Tibial artery (tissue), 4 donors: ENCODE measurements at places on chromosomes 7 and 10.

GRCh38 chr10:60525716-60526585 is 136.3 kb upstream of the ANK3 start:
- DNase-seq, result no peak

DNA sequence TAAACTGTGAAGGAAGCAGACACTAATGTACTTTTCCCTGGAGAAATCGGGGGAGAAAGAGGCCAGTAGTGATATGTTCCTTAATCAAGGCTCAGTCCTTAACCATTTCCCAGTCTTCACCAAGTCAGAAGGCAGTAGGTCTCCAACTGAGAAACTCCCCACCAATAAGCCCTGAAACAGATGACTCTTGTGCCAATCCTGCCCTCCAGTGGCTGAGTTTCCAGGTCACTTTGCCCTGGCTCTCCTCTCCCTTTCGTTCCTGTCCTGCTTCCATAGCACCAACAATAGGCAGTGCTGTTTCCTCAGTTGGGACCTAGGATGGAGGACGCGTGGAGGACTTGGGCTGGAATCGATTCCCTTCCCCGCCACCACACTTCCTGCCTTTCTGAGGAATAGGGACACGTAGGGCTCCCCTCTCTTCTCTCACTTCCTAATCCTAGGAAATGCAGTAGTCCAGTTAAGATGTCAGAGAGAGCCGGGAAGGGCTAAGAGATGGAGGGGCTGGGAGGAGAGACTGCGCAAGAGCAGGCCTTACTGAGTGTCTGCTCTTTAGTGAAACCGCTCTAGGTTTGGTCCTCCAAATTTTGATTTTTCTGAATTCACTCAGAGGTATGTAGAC is 23.4 kb downstream of the ATOH7 start:
- DNase-seq, result no peak

DNA sequence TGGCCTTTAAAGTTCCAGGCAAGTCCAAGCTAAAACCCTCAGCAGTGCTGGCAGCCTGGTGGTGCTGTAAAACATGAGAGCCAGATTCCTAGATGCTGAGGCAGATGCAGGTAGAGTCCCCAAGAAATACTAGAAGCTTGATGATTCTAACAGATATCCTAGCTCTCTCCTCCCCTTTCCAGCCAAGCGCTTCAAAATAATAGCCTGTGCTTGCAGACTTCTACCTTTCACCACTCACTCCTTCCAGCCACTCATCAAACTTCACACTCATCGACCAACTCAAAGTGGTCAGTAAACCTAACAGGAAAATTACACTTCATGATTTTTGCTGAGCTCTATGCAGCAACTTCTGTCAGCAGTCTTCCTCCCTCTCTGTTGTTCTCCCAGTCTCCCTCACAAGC is 50.2 kb downstream of the LMBR1 start:
- DNase-seq, result no peak

- DNase-seq, result no peak
Observed at GRCh38 chr10:1629326-1630198, 107.8 kb downstream of the ADARB2 start.

GRCh38 chr7:41705109-41705901 is 2.4 kb upstream of the INHBA start:
- peak; percentile 83 for DNase-seq

DNA sequence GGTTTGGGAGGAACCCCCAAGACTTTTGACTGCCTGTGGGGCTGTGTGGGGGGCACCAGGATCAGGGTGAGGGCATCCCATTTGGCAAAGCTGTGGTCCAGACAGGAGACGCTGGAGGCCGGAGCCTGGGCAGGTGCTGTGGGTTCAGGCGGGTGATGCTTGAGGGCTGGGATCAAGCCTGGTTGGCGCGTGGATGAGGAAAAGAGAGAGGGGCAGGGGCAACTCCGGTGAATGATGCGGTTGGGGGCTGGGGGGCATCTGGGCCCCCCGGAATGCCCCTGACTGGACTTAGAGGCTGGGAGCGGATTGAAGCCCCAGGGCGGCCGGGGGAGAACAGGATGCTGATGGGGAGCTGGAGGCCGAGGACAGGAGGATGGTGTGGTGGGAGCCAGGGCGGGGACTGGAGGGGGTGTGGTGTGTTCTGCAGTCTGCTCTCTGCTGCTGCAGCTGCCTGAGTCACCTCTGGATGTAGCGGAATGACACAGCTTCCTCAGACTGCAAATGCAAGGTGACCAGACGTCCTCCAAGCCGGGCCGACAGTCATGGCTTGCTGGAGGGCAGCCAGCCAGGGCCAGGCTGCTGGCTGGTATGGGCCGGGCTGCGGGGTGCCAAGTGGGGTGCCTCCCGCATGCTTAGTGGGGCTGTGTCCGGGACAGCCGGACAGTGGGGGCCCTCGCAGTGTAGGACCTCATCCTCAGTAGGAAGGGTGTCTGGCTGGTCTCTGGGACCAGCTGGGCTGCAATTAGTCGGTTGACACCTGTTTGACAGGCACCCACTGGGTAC is 3.2 kb downstream of the MAFK start:
- peak; percentile 64 for DNase-seq

GRCh38 chr10:11521860-11522259 is 89.6 kb downstream of the USP6NL start:
- no peak for DNase-seq

- no peak for DNase-seq
Observed at GRCh38 chr10:8181496-8182157, 127.1 kb downstream of the GATA3 start.

DNA sequence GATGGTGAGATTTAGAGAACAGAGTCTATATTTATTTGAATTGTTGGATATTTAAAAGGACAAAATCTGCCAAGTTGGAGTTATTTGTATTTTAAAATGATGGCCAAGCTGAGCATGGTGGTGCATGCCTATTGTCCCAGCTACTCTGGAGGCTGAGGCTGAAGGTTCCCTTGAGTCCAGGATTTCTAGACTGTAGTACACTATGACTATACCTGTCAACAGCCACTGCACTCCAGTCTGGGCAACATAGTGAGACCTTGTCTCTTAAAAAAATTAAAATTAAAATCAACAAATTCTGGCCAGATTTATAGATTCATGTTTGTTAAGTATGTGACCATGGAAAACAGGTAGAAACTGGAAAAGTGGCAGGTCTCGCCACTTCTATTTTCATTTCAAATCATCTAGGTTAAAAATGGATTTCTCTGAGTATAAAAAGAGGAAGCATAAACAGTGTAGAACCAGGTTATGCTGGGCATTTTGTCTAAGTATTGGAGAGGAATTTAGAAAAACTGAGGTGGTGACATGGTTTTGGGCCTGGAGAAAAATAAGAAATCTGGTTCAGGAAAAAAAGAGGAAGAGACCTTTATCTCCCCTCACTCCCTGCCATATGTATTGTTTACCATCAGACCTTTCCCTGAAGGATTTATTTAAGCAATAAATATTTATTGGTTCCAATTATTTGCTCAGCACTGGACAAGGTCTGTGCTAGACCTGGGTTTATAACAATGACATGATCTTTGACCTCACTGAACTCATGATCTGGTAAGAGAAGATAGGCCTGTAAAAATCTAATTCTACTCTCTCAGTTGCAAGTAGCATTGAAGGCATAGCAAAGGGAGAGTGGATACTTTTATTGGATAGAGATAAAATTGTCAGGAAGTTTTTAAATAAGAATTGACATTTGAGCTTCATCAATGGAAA is 134.2 kb downstream of the TSPAN12 start:
- DNase-seq, result no peak

DNA sequence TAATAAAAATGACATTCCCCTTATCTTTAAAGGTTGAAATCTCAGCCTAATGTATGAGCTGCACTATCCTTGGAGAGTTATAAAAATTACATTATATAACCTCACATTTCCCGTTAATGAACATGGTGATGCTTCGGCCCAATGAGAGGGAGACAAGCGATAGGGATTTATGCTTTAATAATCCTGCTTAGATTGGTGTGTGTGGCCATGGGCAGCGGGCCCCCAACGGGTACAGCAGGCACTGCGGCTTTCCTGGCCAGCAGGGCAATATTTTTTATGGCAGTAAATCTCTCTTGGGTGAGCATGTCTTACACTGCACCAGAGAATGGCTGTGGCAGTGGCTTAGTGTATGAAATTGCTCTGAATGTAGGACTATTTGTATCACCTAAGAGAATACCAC is 246.3 kb downstream of the GFRA1 start:
- no peak for DNase-seq

DNA sequence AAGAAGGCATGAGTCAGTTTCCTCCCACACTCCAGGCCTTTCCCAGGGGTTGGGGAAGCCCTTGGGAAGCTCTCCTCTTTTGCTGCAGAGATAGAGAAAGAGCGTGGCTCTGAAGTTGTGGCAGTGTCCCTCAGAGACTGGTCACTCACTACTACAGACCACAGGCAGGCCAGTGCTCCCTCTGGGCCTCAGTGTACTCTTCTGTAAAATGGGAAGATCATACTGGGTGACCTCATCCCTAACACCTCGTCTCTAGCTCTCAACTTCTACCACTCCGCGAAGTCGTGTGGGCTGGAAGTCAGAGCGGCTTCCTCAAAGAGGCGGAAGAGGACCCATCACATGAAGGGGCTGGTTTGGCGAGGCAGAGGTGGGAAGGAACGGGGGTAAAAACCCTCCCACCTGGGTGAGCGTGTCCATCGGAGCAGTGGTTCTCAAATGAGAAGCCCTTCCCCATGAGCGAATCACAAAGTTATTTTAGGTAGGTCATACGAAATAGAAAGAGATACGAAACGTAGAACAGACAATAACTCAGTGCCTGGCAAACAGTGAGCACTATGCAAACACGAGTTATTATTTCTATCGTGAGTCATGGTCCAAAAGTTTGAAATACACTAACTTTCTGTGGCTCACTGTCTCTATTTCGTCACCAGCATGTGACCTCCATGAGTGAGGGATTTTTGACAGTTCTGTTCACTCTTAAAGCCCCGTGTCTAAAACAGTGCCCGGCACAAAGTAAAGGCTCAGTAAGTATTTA is 32.7 kb downstream of the PRKAG2 start:
- DNase-seq, result no peak
